Activated CD4-positive, alpha-beta T cell treated with anti-CD3 and anti-CD28 coated beads, Interleukin-2, amount 50 U/mL, for 24 hours (primary cell): ENCODE measurements at places on chromosomes 7 and 10.

DNA sequence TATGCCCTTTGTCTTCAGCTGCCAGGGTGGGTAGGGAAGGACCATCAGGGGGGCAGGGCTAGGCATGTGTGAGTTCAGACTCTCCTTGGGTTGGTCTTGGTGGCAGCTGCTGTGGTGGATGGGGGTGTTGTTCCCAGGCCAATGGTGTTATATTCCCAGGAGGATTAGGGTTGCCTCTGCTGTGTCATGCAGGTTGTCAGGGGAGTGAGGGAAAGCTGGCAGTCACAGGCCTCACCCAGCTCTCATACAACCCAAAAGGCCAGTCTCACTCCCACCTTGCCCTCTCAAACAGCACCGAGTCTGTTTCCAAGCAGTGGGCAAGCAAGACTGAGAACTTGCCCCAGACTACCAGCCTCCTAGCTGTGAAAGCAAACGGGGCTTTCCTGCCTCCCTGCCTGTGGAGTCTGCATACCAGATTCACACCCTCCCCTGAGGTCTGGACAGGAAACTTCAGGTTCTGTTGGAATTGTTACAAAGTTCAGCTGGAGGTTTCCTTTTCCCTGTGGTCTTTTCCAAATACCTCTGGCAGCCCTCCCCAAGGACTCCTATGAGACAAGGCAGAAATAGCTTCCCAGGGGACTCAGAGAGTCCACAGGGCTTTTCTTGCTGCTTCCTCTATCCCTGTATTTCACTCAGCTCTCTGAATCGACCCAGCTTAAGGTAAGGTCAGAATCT, 1.4 kb downstream of the HYAL4 start:
- no peak for DNase-seq

DNA sequence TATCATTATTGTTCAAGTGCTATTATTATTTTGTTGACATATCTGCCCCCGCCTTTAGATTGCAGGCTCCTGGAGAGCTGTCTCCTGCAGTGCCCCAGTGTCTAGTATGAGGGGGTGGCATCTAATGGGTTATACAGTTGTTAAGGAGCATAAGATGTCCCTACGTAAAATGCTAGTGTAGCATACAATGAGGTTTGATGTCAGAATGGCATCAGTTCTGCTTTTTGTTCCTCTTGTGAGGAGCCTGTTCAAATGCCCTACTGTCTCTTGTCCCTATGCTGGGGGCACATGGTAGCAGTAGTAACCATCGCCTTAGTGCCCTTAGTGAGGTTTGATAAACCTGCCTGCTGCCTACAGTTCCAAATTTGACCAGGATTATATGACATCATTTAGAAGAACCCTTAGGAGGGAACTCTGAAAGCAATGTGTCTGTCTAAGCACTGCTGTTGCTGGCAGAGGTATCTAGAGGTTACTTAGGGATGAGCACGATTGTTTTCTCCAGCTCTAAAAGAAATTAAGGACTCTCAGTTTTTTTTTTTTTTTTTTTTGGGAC, 9.7 kb downstream of the CREM start:
- DNase-seq: no peak

- DNase-seq: no peak
These were observed 638 bp downstream of the IQCE start for GRCh38 chr7:2559283-2559950.

DNA sequence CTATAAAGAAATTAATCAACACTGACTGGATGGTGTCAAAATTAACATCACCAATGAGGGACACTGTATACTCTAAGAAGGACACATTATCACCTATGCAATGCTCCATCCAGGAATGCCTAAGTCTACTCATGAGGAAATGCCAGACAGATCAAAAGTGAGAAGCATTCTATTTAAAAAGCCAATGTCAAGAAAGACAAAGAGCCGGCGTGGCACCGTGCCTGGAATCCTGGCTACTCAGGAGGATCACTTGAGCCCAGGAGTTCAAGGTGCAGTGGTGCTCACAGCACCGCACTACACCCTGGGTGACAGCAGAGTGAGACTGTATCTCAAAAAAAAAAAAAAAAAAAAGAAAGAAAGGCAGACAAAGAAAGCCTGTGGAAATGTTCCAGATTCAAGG, 45.5 kb upstream of the ANAPC16 start:
- no peak for DNase-seq

DNA sequence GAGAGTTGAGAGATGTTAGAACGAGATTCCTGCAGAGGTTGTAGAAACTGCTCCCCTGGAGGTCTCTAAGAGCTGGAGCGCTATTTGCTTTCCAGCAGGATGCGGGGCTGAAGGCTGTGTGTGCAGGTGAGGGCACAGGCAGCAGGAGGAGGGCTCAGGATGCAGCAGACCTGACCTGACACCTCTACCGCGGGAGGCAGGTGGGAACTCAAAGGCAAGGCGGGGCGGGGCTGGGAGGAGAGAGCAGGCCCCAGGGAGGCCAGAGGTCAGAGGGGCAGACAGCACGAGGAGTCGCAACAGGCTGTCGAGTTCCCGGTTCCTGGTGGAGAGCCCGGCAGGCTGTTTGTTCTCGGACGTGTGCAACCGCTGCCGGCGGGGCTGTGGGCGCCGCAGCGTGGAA, 7.9 kb upstream of the CRTAC1 start:
- no peak for DNase-seq

DNA sequence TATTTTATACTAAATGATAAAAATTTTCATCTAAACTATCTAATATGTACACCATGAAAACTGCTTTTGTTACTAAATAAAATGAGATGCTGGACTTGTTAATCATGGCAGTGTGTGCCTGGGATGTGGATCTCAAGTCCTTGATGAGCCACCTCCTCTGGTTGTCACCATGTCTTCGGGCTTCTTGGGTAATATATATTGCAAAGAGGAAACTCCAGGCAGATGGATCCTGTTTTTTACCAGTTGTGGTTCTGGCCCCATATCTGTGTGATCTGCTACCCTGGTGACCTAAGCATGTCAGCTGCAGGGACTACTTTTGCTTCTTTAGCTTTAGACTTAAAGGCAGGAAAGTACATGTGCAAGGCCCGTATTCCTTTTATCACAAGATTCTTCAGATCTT, 46.2 kb downstream of the TMEM60 start:
- no peak for DNase-seq

GRCh38 chr10:16581202-16581601, 59.5 kb upstream of the C1QL3 start:
- DNase-seq: no peak

DNA sequence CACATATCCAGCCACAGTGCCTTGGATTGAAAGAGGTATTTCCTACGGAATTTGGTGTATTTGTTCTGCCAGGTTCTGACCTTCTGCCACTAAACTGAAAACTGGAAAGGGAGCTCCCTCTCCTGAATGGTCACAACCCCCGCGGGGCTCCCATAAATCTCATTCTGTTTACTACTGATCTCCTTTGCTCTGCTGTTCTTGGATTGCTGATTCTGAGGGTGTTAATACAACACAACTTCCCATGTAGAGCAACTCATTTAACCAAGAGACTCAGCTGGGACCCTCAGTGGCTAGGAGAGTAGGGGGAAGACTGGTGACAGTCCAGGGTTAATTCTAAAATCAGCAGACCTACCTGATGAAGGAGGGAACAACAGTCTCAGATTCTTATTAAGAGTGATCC, 662.9 kb downstream of the INHBA start:
- no peak for DNase-seq

DNA sequence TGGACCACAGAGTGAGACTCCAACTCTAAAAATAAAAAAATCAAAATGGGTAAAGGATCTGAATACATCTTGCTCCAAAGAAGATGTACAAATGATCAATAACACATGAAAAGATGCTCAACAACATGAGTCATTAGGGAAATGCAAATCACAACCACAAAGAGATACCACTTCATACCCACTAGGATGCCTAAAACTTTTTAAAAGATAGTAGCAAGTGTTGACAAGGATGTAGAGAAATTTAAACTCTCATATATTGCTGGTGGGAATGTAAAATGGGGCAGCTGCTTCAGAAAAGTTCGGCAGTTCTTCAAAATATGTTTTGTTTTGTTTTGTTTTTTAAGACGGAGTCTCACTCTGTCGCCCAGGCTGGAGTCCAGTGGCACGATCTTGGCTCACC, 45.7 kb upstream of the GTF2IRD1 start:
- DNase-seq: no peak

DNA sequence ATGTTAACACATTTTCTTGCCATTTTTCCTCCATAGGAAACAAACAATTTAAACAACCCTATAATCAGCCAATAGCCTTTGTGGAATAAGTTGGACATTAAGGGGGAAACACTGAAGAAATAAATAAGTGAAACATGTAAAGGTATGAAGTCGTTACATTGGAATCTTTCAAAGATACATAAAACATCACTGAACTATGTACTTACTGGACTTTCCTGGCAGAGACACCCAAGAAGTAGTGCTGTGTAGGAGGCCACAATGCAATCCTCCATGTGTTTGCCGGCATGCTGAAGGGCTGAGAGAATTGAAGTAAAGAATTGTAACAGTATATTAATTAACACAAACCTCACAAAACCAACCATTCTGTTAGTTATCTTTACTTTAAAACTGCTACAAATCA, 76.5 kb upstream of the GRID1 start:
- DNase-seq: no peak
